Activated naive CD4-positive, alpha-beta T cell treated with anti-CD3 and anti-CD28 coated beads, Interleukin-2, amount 50 U/mL, for 16 hours (primary cell): ENCODE measurements at places on chromosomes 1 and 21.

DNA sequence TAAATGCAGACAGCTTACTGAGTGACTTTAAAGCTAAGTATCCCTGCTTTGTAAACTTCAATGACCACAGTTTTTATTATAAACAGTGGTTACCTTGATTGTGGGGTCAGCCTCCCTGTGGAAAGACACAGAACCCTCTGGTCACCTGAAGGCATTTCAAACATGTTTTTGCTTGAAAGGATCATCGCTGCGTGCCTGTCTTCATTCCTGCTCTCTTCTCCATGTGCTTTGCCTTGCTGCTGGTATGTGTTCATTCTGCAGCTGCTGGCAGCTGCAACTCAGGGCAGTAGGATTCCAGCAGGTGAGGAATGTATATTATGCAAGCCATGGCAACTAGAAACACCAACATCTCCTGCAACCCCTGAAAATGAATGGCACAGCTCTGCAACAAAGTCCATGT is 81.0 kb upstream of the VAV3 start:
- DNase-seq: no peak

- no peak for DNase-seq
Observed at GRCh38 chr1:226754793-226755533, 15.9 kb upstream of the ITPKB start.

- no peak for DNase-seq
Observed at GRCh38 chr1:16425125-16426025, 11.8 kb downstream of the SPATA21 start.

DNA sequence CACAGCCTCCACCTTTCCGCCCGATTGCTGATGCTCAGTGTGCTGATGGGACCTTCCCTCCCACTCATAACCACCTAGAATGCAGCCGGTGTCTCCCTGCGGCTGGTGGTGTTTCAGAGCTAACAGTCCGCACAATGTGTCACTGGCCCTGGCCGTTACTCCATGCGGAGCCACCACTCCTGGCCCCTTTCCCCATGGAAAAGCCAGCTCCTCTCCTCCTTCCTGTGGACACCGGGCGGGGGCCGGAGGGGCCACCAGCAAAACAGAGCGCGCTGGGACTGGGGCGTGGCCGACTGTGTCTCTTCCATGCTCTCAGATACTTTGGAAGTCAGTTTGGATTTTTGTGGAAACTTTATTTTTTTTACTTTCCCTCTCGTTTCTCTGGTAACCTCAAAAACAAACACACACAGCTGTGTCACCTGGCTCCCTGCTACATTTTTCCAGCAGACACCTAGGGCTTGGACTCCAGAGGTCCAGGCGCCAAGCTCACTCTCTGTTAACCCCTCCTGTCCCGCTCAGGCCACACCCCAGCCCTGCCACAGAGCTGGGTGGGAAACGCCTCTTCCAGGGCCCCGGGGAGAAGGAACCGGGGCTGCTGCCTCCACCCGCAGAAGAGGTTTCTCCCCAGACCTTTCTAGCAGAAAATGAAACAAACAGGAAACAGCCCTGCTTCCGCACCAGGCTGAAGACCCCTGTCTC is 32.5 kb upstream of the COL6A2 start:
- peak; percentile 7 for DNase-seq

- DNase-seq: no peak
Observed at GRCh38 chr1:182428043-182428442, 21.9 kb upstream of the RGSL1 start.

DNA sequence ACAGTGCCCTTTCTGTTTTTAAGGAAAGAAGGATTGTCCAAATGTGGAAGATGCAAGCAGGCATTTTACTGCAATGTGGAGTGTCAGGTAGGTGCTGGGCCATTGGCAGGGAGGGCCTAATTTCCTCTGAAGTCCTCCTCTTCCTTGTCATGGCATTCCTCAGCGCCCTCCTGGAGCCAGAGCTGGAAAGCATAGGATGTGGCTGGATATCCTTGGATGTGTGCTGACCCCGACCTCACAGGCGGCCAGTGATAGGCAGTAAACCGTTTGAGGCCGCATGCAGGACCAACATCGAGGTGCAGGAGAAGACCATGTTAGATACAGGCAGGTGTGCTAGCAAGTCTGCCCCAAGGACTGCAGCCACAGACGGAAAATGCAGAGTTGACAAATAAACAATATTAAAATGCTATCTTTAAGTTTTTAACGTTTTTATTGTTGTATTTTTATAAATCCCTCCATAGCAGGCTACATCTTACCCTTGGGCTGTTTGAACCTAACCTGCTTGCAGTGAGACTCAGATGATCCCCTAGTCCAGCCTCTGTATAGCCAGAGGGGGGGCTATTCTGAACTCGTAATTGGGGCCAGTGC is 24.3 kb downstream of the SMYD2 start:
- DNase-seq: no peak

- DNase-seq: no peak
Observed at GRCh38 chr1:24302209-24302611, 16.9 kb upstream of the GRHL3 start.

DNA sequence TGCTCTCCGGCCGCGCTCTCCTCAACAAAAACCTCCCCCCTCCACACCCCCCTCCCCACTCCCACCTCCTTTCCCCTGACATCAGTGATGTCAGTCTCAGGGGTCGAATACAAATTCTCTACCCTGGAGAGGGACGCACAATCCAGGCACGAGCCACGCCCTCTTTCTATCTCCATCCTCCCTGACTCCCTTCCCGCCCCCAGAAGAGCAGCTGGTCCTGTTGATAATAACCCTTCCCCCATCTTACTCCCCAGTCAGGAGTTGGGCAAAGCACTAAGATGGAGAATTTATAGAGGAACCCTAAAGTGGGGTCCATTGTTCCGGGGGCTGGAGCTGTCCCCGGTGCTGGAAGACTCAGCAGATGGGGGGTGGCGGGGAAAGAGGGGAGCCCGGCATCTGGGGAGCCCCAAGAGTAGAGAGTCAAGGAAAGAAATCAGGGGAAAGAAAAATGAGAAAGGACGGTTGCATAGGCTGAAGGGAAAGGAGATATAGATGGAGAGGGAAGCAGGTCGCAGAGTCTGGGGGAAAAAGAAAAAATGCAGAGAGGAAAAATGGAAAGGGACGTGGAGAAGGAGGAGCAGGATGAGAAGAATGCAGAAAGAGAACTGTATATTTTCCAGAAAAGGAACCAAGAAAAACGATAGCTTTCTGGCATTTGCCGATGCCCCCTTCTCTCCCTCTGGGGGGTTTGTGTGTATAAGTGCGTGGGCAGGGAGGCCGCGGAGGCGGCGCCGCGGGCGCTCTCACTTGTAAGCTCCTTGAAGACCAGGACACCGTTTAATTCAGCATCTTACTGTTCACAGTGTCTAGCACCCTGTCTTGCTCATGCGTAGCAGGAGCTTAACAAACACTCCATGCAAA is at the start of gene CELF3:
TSS of gene CELF3 (minus strand) at position 33 of the 861 bp plus-strand sequence. CDS start 783 bp downstream, outside the sequence.
- DNase-seq: no peak

DNA sequence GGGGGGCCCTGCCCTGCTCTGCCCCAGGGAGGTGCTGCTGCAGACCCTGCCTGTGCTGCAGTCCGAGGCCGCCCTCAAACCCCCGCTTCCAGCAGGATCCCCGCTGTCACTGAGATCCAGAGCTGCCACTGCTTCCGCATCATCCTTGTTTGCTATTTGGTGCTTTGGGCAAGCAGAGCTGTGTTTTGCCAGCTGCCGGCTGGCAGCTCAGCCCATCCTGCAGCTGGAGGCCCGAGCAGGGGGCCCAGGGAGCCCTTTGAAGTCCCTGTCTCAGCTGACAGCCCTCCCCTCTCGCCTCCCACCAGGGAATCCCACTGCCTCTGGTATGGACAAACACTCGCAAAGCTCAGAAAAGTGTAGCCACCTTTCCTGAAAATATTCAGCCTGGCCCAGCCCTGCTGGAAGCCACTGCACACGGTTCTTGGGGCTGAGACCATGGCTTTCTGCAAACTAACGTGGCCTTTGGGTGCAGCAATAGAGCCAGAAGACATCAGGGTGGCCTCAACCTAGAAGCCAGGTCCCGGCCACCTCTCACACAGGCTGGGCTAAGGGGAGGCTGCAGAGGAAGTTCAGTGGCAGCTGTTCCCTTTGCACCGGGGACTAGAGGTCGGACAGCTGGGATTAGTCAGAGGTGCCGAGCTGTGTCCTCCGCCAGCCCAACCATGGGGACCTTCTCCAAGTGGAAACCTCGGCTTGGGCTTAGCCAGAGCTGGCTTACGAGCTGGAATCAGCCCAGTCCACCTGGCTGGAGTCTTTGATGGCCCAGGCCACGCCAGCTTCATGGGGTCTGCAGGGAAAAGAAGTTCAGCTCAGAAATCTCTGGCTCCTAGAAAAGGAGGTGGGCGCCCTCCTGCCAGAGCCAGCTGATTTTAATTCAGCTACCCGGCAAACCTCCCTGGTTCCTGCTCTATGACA is 107.1 kb downstream of the SPSB1 start:
- no peak for DNase-seq

- DNase-seq: no peak
Observed at GRCh38 chr1:220685879-220686278, 4.3 kb upstream of the C1orf115 start.

- DNase-seq: no peak
Observed at GRCh38 chr21:29217818-29218291, 80.9 kb upstream of the BACH1 start.

- no peak for DNase-seq
Observed at GRCh38 chr1:245835386-245835785, 671.7 kb downstream of the SMYD3 start.

GRCh38 chr21:23963454-23963853 is 1643.8 kb downstream of the MRPL39 start:
- no peak for DNase-seq

DNA sequence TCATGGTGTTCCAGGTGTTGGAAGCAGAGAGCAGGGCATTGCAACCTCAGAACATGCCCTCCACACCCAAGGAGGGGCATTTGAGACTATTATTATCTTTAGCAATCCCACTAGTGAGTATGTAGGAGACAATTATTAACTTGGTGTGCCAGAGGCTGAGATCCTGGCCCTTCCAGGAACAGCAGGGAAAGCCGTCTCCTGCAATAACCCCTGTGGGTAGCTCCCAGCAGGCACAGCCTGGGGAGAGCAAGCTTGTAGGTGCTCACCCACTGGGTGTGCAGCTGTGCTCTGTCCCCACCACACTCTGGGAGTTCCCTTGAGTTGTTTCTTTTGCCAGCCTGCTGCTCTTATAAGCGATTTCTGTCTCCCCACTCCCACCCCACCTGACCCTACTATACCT is 10.3 kb downstream of the CFAP107 start:
- no peak for DNase-seq

DNA sequence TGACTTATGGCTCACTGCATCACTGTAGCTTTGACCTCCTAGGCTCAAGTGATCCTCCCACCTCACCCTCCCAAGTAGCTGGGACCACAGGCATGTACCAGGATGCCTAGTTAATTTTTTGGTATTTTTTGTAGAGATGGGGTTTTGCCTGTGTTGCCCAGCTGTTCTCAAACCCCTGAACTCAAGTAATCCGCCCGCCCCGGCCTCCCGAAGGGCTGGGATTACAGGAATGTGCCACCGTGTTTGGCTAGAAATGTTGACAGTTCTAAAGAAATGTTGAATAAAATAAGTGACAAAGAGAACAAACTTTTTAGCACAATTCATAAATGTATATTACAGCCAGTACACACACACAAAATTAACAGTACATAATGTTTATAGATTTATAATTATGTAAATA is 1586.1 kb downstream of the NCAM2 start:
- no peak for DNase-seq

DNA sequence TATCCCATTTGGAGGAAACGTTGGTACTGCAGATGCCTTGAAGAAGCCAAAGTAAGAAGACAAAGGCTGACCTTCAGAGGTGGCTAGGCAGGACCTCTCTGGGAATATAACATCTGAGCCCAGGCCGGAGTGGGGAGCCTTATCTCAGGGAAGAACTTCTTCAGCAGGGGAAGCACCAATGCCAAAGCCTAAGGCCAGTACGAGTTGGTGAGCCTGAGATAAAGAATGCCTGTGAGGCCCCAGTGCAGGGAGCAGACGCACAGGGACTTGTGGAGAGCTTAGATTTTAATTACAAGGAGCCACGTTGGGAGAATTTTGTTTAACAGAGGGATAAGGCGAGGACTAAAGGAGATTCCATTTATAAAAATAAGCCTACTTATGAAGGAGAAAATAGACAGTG is 468.8 kb upstream of the RUNX1 start:
- DNase-seq: no peak

DNA sequence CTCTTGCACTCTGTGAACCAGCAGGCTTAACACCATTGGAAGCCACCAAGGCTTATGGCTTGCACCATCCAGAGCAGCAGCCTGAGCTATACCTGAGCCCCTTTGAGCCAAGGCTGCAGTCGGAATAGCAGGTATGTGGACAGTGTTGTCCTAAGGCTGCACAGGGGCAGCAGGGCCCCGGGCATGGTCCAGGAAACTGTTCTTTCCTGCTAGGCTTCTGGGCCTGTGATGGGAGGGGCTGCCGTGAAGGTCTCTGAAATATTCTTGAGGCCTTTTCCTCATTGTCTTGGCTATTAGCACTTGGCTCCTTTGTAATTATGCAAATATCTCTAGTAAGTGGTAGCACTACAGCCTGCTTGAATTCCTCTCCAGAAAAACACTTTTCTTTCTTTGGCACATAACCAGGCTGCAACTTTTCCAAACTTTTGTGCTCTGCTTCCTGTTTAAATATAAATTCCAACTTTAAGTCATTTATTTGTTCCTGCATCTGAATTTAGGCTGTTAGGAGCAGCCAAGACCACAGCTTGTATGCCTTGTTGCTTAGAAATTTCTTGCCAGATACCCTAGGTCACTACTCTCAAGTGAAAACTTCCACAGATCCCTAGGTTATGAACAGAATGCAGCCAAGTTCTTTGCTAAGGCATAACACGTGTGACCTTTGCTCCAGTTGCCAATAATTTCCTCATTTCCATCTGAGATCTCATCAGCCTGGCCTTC is 5.2 kb downstream of the KRTAP20-4 start:
- no peak for DNase-seq

GRCh38 chr1:183580281-183580682 is 10.0 kb downstream of the NCF2 start:
- DNase-seq: no peak

DNA sequence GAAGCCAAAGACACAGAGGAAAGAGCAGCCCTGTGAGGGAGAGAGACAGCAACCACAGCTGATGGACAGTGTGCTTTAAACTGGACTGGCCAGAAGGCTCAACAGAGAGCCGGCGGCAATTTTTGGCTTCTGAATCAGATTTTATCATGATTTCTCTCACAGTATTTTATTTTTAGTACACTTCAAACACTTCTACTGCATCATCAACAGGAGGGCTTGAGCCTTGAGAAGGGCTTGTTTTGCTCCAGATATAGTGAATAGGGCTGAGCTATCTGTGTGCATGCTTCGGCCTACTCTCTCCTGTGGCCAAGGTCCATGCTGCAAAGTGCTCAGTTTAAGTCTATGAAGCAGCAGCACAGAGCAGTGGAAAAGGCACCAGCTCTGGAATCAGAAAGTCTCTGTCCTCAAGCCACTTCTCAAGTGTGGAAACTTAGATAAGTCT is 33.3 kb downstream of the ADCY10 start:
- DNase-seq: no peak

- no peak for DNase-seq
Observed at GRCh38 chr21:28522014-28522799, 470.5 kb downstream of the LTN1 start.

GRCh38 chr1:21884456-21885235 is 52.5 kb downstream of the HSPG2 start:
- no peak for DNase-seq
